ENCODE measurements at places on chromosomes 3 and 15. TPM values are rescaled to one million over a fixed set of nuclear protein-coding genes. Genes with fewer than 3 reads are reported as not detected.
A peak's percentile ranks its signal among the peaks of the same experiment; 100 is the strongest.

Gene GPR176
- total RNA-seq: 32.4 TPM

Gene GPR160
- 5.8 TPM for total RNA-seq

- DNase-seq: no peak
Observed at GRCh38 chr15:69342460-69343076, 43.9 kb downstream of the PAQR5 start.

DNA sequence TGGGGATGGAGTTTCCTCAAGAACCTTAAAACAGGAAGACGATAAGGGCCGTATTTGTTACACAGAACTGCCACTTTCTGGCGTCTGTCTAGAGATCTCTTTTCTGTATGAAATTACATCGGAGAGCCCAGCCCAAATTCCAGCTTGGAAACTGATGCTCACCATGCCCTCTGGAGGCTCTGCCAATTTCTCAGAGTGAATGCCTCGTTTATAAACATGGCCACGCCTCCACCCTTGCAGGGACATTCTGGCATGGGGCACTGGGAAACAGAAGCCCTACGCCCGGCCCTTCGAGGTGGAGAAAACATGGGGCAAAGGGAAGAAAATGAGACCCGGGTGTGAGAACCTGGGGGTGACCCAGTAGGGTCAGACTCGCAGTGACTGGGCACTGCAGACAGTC lies 53.4 kb upstream of the SEC13 start:
- DNase-seq: no peak

Gene KNG1
- total RNA-seq: not detected

GRCh38 chr3:13102386-13103345 lies 29.4 kb upstream of the IQSEC1 start:
- DNase-seq: no peak

GRCh38 chr3:175477651-175478224 lies 618.6 kb downstream of the NAALADL2 start:
- no peak for DNase-seq

DNA sequence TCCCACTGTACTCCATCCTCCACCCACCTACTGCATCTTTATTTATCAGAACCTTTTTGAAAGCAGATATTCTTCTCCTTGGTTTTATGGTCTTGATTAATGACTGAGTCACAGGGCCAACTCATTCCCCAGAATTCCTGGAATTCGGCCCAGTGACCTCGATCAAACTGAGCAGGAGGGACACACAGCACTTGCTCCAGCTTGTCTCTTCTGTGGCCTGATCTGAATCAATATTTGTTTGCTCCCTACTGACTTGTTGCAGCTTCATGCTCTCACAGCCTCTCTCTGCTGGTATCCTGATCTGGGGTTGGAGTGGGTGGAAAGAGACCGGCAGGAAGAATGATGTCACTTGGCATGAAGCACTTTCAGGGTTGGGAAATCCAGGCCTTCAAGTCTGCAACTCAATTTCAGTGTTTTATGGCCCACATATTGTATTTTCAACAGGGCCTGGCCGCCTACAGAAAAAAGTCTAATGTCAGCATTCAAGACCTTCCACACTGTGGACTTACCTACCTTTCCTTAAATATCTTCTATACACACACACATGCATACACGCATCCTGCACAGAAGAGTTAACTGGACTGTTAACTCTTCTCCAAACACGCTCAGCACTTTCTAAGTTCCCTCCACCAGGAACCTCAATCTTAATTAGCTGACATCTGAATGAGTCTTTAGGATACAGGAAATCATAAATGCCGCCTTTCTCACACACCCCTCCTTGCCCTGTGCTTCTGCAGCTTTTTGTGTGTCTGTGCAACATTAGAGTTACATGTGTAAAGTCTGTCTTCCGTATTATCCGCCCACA lies 4.6 kb downstream of the ANXA2 start:
- peak; percentile 96 for DNase-seq

DNA sequence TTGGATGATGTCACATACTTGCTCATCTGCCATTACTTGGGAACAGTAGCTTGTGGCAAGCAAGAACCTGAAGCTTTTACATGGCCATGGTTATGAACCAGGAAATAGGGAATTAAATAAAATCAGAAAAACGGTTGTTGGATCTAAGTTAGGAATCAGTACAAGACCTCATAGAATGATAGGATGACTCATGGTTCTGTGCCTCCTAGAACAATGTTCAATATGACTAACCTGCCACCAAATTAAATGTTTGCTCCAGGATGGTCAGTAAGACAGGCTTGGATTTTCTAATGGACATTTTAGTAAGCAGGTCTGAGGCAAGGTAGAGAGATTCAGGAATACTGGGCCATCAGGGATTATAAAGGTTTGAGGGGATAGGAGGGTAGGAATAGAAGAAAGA lies 218.9 kb downstream of the PLOD2 start:
- DNase-seq: no peak

Gene EBLN2
- 2.2 TPM for total RNA-seq

Gene SPINK8
- not detected for total RNA-seq
